Skin of body (tissue), 3 donors: ENCODE measurements at places on chromosomes 3 and 15.

DNA sequence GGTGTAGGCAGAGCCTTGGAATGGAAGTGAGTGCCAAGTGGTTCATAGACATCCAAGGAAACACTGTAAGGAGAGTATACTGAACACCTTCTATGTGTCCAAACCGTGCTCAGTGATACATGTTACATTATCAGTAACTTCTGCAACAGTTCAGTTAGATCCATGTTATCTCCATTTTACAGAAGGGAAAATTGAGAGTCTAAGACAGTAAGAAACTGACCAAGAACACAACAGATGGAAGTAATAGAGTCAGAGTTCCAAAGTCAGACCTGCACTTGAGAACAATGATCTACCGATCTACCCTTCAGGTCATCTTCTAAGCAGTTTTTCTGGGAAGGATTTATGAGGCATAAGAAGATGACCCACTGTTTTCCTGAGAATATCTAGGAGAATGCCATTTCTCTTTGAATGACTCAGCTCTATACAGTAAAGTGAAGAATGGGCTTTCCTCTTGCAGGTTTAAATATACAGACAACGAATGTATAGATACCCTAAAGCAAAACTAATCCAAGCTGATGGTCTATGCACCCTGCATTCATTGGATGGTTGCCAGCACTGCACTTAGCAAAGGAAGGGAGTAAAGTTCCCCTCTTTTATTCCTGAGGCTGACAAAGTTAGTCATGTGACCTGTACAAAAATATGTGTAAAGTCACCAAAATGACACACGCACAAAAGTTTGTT, 604.1 kb upstream of the MDFIC2 start:
- DNase-seq: no peak

- DNase-seq: no peak
These were observed 19.9 kb upstream of the TPM1 start for GRCh38 chr15:63022663-63023062.

- no peak for DNase-seq
These were observed 504.0 kb downstream of the UNC13C start for GRCh38 chr15:54482251-54482650.

- no peak for DNase-seq
These were observed 406.9 kb downstream of the NR2F2 start for GRCh38 chr15:96737408-96737807.

GRCh38 chr15:75170711-75171341, 30.9 kb upstream of the C15orf39 start:
- DNase-seq: no peak

DNA sequence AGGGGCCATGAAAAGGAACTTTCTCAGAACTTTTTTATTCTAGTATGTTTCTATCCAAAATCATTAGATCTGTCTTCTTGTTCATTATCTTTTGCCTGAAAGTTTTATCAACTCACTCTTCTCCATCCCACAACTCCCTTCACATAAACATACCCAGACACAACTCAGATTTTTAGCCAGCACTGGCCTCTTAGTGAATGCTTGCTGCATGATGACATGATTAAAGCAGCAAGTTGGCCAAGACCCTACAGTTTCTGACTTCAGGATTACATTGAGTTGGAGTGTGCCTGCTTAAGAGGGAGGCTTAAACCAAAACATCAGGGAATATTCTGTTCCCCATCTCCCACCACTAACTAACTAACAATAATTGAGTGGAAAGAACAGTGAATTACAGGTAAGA, 38.1 kb downstream of the PLSCR2 start:
- DNase-seq: peak; percentile 15

- no peak for DNase-seq
These were observed 123.3 kb downstream of the XXYLT1 start for GRCh38 chr3:195147649-195148080.

DNA sequence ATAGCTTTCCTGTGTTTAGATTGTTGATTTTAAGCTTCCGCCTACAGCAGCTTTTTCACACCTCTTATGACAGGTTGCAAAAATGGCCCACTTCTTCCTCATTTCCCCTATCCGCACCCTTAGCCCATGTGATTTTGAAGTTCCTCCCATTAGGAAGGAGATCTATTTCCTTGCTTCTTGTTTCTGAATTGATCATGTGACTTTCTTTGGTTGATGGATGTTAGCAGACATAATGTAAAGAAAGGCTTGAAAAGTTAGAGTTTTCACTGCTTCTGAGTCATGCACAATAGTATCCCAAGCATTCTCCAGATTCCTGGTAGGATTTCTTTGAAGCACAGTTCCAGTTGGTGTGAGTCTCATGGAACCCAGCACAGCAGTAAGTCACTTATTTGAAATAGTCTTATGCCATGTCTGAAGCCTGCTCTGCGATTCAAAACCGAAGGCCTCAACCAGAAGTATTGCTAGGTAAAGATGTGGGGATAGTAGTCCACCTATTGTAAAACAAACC, 76.6 kb downstream of the EDEM1 start:
- no peak for DNase-seq

GRCh38 chr15:72920551-72920950, 131.7 kb upstream of the NEO1 start:
- DNase-seq: no peak

GRCh38 chr3:169615833-169616232, 47.7 kb downstream of the MECOM start:
- no peak for DNase-seq

DNA sequence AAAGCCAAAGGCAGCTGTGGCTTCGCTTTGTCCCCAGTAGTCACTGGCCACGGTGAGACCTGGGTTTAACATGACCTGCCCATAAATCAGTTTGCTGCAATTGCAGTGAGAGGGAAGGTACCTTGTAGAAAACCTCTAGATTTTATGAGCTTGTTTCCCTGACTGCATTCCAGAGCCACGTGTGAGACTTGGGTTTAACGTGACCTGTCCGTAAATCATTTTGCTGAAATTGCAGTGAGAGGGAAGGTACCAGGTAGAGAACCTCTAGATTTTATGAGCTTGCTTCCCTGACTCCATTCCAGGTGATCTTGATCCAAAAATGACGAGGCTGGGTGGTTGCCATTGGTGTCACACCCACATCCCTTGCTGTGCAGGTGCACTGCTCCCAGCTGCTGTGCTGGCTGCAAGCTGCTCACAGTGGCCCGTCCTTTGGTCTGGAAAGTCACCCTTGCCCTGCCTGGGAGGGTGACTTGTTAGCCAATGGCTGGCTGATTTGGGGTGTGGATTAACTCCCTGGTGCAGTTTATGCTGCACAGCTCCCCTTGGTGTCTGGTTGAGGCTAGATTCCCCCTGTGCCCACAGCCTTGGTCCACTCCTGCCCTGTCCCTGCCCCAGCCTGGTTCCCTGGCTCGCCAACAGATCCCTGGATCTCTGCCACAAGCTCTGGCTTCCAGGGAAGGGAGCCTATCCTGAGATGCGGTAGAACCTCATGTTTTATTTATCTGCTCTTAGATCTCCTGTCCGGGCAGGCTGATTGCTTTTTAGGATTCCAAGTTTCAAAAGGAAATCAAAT, 192.7 kb upstream of the CTDSPL start:
- no peak for DNase-seq

DNA sequence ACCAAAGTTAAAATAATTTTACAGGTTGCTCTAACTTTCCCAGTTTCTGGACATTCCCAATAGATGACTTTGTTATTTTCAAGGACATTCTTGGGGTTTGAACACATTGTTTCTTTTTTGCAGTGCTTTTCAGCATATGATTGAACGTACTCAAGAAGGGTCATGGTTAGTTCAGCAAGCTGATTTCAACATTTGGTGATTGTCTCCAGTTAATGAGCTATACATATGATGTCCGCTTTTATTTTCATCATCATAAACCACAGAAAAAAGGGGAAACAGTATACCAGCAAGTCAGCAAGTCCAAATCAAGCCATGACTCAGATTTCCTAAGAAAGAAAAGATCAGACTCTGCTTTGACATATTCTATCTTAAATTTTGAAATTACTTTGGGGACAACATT, 69.4 kb downstream of the B3GALNT1 start:
- no peak for DNase-seq

GRCh38 chr3:166902374-166902773, 477.7 kb downstream of the ZBBX start:
- DNase-seq: no peak

GRCh38 chr15:69021895-69022294, 7.4 kb downstream of the NOX5 start:
- no peak for DNase-seq
